Naive thymus-derived CD4-positive, alpha-beta T cell (primary cell): ENCODE measurements at places on chromosomes 6 and 20.

GRCh38 chr20:3354247-3354646 lies 53.2 kb downstream of the DNAAF9 start:
- DNase-seq, result no peak

DNA sequence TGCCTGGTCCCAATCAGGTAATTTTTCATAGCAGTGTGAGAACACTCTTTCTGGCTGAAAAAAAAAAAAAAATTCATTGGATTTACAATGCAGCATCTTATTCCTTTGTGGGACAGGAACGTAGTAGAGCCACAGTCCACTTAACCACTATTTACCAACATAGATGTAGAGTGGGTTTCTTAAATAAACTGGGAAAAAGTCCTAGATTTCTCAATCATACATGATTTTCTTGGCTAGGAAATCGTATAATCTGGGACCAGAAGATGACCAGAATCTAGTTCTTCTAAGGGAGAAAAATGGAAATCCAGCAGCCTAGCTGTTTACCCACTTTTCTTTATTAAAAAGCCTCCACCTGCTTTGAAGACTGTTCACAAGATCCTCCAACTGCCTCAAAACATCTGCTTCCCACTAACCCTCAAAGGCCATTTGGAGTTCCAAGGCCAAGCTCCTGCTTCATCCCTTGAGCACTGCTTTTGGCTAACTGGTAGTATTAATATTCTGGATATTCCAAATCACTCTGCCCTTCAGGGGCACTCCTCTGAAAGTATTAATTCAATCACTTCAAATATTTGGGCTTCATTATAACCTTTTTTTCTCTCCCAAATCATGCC lies 70.4 kb downstream of the FYN start:
- DNase-seq, result no peak

DNA sequence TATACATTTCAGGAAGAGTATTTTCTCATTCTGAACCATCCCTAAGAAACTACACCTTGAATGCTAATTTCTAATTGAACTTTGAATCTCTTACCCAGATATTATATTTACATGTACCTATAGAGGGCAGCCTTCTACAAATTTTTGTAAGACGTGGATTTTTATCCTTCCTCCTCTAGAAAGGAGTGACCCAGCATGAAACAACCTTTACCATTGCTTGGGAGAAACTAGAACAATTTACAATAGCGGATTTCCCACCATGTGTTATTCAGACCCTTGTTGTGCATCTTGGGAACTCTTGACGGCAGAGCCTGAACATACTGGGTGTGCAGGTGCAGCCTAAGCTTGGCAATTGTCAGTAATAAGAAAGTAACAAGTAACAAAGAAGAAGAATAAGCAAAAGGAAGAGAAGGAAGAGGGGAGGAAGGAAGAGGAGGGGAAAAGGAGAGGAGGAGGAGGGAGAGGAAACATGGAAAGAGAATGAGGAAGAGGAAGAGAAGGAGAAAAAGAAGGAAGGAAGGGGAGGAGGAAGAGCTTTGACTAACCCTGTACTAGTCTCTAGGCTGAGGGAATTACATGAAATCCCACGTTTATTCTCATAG lies 10.8 kb upstream of the TAAR1 start:
- no peak for DNase-seq

DNA sequence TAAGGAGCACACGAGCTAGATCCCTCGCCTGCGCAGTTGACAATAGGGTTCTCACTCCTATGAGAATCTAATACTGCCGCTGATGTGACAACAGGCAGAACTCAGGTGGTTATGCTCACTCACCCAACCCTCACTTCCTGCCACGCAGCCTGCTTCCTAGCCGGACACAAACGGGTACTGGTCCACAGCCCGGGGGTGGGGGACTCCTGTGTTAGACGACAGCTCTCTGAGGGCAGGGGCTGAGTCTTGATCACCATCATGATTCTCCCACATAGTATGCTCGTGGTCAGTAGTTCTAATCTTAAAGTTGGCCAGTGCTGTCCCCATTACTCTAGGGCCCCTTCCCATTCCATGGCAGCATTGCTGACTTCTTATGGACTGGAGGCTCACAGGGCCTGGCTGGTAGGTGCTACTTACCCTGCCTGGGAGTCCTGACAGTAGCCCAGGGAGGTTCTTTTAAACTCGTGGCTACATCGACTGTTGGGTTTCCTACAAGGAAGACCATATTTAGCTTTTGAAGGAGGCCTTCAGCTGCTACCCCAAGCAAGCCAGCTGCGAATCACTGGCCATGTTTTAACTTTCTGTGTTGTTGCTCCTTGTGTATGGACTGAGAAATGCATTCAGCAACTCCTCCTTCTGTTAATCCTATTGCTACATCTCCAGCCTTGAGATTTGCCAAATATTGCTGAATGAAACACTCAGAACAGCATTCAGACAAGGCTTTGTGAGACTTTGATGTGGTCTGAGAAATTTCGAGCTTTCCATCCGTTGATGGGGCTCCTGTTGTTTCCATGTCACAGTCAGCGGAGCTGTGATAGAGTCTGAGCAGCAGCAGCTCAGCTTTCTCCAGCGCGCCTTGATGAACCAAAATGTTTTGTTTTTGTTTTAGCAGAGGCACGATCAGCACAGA lies 300.3 kb downstream of the NRN1 start:
- peak; percentile 44 for DNase-seq

- no peak for DNase-seq
These were observed 39.1 kb upstream of the MROH8 start for GRCh38 chr20:37218441-37218840.

DNA sequence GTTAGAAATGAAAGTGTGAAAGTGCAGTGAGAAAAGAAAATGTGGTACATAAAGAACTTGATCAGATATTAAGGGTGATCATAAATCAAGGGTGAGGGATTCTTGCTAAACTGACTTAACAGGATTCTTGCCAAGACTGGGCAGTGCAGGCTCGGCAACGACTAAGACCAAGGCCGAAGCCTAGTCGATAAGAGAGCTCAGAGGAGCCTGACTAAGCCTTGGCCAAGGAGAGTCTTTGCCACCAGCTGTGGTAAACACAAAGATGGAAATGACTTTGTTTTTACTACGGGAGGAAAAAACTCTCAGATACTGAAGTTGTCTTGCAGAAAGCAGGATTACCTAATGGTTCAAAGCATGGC lies 196.6 kb downstream of the LY86 start:
- no peak for DNase-seq

GRCh38 chr6:99330159-99330558 lies 19.3 kb downstream of the FAXC start:
- DNase-seq, result peak; percentile 45

DNA sequence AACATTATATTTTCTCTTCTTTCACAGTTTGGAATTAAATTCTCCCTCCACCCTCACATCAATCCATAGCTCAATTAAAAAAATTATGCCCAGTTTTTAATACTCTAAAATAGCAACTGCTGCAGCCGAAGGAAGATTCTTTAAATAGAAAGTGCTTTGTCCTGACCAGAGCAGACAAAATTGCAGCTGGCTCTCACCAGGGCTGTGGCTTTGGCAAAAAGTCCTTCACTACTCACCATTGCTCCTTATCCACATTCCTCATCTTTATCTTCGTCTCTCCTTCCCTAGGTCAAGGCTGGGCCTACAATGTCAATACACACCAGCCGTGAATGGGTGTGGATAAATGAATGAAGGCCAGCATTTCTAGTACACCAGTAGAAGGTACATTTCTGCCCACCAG lies 107.9 kb upstream of the VGLL2 start:
- no peak for DNase-seq

GRCh38 chr6:52551483-52552277 lies 25.2 kb downstream of the TRAM2 start:
- DNase-seq, result no peak

- DNase-seq, result peak; percentile 95
These were observed 16.7 kb downstream of the HFE start for GRCh38 chr6:26103770-26104456.

DNA sequence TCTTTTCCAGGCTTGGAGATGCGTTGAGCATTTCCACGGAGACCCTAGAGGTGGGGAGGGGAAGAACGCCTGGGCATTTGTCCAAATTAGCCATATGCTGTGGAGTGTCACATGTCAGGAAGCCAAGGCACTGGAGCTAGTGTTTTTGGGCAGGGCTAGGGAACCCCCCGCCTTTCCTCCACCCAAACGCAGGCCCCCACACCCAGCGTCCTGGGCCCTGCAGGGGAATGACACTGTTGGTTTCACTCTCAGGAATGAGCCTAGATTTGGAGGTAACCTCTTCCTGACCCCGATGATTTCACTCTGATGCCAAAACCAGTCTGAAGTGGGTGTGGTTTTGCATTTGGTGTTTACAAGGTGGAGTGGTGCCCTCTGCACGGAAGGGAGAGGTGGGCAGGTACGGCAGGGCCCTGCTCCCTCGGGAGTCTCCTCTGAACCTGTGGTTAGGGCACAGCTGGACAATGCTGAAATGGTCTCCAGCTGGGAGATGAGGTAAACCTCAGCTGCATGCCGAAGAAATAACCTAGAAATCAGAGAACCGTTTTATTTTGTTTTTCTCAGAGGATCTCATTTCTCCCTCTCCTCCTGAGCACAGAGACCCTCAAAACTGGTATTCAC lies 29.5 kb downstream of the MTHFD1L start:
- no peak for DNase-seq
